ENCODE measurements at places on chromosomes 3 and 15.

- no peak for ATAC-seq
Measured at GRCh38 chr3:3745693-3746092, 53.5 kb upstream of the LRRN1 start.

GRCh38 chr3:72601983-72602750 is 246.1 kb downstream of the SHQ1 start:
- no peak for ATAC-seq

GRCh38 chr3:158808697-158809096 is 6.8 kb downstream of the MFSD1 start:
- ATAC-seq = peak; percentile 47

DNA sequence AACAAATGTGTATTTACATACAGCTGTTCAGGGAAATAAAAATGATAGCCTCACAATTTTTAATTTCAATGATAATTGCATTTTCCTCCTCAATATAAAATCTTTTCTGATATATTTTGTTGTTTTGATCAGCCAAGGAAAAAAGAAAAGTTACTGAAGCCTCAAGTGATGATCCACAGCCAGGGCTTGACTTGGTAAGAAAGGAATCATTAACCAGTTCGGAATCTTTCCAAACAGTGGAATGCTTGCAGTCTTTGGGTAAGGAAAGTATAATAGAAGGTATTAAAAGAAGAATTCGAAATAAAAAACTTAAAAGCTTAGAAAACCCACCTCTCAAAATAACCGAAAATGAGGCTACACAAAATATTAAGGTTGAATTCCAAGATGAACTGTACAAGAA is 1.0 kb downstream of the TOPAZ1 start:
- ATAC-seq = no peak

GRCh38 chr3:177772908-177773557 is 575.8 kb upstream of the TBL1XR1 start:
- no peak for ATAC-seq

- no peak for ATAC-seq
Measured at GRCh38 chr3:140830391-140830790, 111.2 kb upstream of the SLC25A36 start.

- no peak for ATAC-seq
Measured at GRCh38 chr3:94305835-94306611, 243.2 kb downstream of the NSUN3 start.

- ATAC-seq = no peak
Measured at GRCh38 chr3:187836823-187837770, 91.8 kb upstream of the BCL6 start.

GRCh38 chr3:877001-877400 is 215.8 kb upstream of the CNTN6 start:
- no peak for ATAC-seq

- peak; percentile 71 for ATAC-seq
Measured at GRCh38 chr3:156373095-156373494, 181.8 kb downstream of the SSR3 start.

- no peak for ATAC-seq
Measured at GRCh38 chr15:48459571-48460442, 128.6 kb downstream of the DUT start.

GRCh38 chr15:64311566-64311965 is 44.4 kb downstream of the CSNK1G1 start:
- no peak for ATAC-seq

- ATAC-seq = no peak
Measured at GRCh38 chr3:18440066-18440722, 15.1 kb upstream of the SATB1 start.

GRCh38 chr15:37773111-37773860 is 161.2 kb upstream of the TMCO5A start:
- ATAC-seq = peak; percentile 99

- no peak for ATAC-seq
Measured at GRCh38 chr3:110955301-110955880, 116.2 kb upstream of the NECTIN3 start.

GRCh38 chr3:103381296-103382079 is 946.7 kb downstream of the ZPLD1 start:
- ATAC-seq = no peak

DNA sequence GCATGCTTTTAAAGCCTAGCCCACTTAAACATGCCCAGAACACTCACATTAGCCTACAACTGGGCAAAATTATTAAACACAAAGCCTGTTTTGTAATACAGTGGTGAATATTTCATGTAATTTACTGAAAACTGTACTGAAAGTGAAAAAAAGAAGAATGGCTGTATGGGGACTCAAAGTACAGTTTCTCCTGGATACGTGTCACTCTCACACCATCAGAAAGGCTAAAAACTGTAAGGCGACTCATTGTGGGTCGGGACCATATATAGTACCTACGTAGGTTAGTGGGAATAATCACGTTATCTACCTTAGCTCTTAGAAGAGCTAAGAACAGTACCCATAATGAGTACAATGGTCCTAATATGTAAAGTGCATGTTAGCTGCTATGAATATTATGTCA is 80.2 kb upstream of the SPATA12 start:
- no peak for ATAC-seq

DNA sequence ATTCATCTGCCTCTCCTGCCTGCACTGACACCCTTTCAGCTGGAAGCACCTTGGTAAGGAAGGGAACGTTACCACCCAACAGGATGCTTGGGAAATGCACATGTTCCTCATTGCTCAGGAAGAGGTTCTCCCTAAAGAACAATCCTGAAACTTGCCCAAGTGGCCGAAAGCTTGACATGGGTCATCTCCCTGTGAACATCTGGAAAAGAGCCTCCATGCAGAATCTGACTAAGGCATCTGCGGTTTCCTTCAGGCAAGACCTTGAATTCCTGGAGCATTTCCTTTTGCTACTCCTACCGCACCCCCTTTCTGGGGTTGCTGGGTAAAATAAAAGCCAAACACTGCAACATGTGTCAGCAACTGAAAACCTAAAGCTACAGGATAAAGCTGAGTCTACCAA is 68.7 kb upstream of the SNRK start:
- no peak for ATAC-seq

DNA sequence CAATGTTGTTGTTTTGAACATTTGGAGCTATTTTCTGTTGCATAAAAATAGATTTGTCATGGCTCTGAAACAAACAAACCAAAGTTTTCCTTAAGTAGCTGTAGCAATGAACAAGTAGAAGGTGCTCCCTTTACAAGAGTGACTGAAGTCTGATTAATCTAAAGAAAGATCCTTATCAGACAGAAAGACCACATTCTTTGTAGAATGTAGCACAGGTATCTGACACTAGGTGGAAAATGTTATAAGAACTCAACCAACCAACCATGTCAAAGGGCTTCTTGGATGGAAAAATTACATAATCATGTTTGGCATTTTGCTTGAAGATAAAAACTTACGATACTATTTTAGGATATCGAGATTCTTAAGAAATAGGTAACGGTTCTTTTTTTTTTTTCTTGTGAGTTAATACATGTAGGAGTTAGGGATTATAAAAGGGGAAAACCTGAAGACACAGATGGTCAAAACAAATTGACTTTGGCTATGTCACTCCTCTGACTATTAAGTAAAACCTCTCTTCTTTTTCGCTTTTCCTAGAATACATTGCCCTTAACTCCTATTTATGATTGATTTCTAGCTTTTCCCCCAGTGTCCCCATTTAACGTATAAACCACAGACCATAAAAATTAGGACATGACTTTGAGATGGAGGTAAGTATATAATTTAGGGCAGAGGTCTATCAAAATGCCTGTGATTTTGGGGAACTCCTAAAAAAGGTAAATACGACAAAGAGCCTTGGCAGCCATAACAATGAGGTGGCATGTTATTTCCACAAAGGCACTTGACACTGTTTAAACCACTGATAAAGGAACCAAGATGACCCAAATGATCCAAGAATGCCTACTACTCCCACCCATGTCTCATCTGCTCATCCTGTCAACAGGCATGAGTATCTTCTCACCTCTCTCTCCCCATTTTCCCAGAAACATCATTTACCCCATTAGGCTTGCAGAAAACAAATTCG is 72.0 kb downstream of the CCR4 start:
- no peak for ATAC-seq

GRCh38 chr15:67570875-67571647 is 28.6 kb downstream of the MAP2K5 start:
- no peak for ATAC-seq

Measured in SK-N-SH treated with all-trans-retinoic acid at 6 μM for 48 hours (cell line).